ENCODE measurements at places on chromosomes 4 and X.

DNA sequence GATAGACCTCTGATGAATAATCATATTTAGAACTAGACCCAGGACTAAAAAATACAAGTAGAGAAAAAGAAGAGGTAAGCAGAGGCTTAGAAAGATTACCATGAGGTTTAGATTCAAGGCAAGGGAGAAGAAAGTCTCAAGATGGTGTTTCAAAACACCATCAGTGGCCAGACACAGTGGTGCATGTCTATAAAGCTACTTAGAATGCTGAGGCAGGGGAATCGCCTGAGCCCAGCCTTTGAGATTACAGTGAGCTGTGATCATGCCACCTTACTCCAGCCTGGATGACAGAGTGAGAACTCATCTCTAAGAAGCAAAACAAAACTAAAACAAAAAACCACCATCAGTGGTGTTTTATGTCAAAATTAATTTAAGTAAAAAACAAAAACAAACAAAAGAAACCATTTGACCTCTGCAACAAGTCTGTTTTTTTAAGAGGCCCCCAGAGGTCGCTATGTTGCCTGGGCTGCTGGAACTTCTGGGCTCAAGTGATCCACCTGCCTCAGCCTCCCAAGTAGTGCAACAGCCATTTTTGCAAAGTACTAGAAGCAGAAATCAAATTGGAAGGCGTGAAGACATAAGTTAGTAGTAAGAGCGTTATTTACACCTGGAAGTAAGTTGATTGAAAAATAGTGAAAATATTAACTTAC, 784.3 kb downstream of the ADGRL3 start:
- no peak for DNase-seq

DNA sequence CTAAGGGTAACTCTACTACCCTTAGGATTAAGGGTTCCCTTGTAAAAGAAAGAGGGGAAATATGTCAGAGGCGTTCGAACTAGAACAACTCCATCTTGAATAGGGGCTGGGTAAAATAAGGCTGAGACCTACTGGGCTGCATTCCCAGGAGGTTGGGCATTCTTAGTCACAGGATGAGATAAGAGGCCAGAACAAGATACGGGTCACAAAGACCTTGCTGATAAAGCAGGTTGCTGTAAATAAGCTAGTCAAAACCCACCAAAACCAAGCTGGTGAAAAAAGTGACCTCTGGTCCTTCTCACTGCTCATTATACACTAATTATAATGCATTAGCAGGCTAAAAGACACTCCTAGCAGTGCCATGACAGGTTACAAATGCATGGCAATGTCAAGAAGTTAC, 922.0 kb downstream of the DMD start:
- no peak for DNase-seq

GRCh38 chrX:151871244-151871643, 41.4 kb upstream of the MAGEA4 start:
- peak; percentile 71 for DNase-seq

DNA sequence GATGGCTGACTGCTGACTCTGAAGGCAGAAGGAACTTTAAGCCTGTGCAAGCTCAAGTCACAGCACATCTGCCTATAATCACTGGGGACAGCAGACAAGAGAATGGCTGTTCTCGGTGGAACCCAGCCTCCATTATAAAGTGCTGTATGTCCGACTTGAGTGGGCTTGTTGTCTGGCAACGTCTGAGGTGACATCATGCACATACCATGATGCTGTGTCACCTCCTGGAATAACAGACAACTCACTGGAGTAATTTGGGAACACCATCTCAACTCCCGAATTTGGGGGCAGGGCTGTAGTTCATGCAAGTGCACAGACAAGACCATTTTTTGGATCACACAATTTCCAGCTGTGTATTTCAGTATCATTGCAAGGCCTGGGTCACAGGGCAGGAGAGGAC, 59.8 kb upstream of the GPM6B start:
- peak; percentile 27 for DNase-seq

- peak; percentile 67 for DNase-seq
Observed at GRCh38 chr4:57442831-57443291, 332.7 kb upstream of the IGFBP7 start.

DNA sequence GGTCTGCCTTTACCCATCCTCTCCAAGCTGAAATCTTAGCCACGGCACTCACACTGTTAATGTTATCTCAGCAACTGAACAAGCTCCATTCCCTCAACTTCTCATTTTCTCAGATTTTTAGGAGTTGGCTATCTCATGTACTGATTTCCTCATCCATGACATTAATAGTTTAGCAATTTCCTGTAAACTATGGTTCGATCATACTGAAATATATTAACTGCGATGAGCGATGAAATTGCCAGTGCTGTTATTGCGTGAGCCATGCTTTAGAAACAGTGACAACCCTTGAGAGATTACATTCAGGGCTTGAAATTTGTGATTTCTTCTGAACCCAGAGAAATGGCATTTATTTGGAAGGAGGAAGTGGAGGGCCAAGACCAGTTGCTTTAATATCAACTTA, 223.7 kb downstream of the GPAT3 start:
- DNase-seq = no peak

DNA sequence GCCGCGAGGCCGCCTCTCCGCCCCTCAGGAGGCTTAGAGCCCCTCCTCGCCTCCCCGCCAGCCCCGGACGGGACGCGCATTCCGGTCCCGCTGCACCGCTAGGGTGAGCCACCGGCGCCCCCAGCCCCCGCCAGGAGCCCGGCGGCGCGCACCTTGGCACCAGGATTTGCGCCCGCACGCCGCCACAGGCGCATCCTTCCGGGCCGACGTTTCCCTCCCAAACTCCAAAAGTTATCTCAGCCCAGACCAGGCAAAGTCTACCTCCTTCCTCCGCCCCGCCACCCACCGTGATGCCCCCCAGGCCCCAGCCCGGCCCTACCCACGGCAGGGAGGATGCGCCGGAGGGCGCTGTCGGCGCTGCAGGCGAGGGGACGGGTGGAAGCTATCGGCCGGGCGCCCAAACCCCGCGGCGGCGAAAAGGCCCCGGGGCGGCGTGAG, 538 bp downstream of the SCML2 start:
- peak; percentile 29 for DNase-seq

- DNase-seq = no peak
Observed at GRCh38 chr4:2409381-2409783, 9.1 kb downstream of the ZFYVE28 start.

DNA sequence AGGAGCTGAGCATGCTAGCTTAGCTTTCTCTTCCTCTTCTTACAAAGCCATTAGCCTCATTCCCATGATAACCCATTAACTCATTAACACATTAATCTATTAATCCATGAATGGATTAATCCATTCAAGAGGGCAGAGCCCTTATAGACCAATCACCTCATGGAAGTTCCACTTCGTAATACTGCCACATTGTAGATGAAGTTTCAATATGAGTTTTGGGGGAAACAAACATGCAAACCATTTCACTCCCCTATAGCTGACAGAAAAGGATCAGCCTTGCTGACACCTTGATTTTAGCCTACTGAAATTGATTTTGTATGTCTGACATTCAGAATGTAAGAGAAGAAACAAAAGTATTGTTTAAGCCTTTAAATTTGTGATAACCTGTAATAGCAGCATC, 251.8 kb upstream of the GALNTL6 start:
- DNase-seq = no peak

DNA sequence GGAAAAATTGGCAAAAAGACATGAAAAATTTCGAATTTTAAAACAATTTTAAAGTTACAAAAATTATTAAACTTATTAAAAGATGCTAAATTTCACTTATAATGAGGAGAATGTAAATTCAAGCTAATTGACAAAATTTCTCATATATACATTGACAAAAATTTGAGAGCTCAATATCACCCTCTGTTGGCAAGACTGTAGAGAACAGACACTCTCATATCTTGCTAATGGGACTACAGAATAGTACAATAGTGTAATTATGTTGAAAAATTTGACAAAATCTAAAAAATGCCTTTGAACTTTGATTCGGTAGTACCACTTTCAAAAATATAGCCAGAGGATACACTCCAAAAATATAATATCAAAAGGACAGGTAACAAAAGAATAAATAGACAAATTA, 29.8 kb downstream of the DCAF8L2 start:
- no peak for DNase-seq

GRCh38 chrX:129655547-129656249, 942 bp upstream of the APLN start:
- no peak for DNase-seq

GRCh38 chrX:119190831-119191230, 45.3 kb upstream of the PGRMC1 start:
- DNase-seq = peak; percentile 27

GRCh38 chrX:44314259-44314734, 29.2 kb downstream of the EFHC2 start:
- DNase-seq = peak; percentile 20

- DNase-seq = no peak
Observed at GRCh38 chrX:48919947-48920717, 1.3 kb upstream of the PIM2 start.

DNA sequence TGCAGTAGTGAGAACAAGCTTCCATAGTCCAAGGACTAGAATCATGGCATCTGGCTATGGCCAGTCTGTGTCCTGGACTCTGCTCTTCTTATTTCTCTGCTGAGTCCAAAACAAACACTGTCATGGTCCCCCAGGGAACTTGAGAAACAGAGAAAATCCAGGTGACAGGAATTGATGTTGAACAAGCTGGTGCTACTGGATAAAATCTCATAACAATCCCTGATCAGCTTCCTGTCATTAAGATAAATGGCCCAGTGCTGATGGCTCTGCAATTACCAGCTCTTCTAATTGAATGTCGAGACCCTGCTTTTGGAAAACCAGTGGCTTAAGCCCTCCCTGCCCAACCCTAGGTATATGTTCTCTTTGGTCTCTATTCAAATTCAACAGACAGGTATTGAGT, 58.8 kb upstream of the ARHGAP36 start:
- DNase-seq = no peak

GRCh38 chr4:46730075-46730474, 179.0 kb downstream of the COX7B2 start:
- no peak for DNase-seq

- DNase-seq = no peak
Observed at GRCh38 chr4:162837679-162838078, 329.0 kb downstream of the NAF1 start.

- no peak for DNase-seq
Observed at GRCh38 chrX:64885850-64886249, 90.4 kb downstream of the ZC4H2 start.

GRCh38 chrX:132716006-132716405, 227.2 kb upstream of the MBNL3 start:
- no peak for DNase-seq

DNA sequence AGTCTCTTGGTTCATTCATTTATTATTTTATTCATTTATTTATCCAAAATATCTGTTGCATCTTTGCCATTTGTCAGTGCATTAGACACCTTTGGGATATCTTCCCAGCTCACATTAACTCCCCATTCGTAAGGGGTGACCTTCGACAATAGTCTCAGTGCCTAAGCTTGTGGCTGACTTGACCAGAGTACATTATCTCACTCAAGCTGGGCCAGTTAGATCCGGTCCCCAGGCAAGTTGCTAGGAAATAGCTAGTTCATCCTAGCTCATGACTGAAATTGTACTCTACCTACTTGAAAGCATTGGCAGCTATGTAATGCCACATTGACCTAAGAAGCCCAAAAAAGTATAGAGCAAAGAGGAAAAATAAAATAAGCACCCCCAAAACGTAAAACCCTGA, 165.3 kb downstream of the FBXO8 start:
- no peak for DNase-seq

GRCh38 chr4:186669159-186669731, 54.4 kb downstream of the FAT1 start:
- DNase-seq = peak; percentile 60

GRCh38 chr4:966266-967112, 6.9 kb downstream of the DGKQ start:
- DNase-seq = no peak

DNA sequence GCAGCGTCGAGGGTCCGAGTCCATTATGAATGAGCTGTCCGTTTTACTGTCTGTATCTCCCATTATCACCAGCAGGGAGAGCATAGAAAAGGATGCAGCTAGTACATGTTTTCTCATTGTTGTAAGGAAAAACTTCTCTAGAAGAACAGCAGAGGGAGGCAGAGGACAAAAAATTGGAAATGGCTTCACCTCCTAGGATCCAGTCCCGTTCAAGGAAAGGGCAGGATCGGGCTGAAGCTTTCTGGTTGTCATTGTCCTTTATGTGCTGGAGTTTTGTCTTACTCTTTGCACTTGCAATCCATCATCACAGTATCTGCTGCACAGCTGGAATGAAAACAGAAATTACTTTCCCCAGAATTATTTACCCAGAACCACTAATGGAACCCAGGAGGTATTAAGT, 14.7 kb downstream of the NDP start:
- DNase-seq = peak; percentile 56

DNA sequence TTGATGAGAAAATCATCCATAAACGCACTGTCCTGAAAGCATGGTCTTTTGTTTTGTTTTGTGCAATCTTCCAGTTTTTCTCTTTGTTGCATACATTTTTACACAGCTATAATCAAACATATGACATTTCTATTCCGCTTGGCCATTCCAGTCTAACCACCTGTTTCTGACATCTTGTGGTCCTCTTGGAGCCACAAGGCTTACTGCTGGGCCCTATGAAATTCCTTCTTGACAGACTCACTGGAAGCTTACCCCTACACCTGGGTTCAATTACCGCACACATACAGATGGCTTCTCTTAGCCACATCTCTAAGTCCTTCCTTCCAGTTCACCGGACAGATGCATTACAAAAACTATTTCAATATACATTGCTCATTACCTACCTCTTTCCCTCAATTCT, 72.4 kb downstream of the PAPSS1 start:
- no peak for DNase-seq

DNA sequence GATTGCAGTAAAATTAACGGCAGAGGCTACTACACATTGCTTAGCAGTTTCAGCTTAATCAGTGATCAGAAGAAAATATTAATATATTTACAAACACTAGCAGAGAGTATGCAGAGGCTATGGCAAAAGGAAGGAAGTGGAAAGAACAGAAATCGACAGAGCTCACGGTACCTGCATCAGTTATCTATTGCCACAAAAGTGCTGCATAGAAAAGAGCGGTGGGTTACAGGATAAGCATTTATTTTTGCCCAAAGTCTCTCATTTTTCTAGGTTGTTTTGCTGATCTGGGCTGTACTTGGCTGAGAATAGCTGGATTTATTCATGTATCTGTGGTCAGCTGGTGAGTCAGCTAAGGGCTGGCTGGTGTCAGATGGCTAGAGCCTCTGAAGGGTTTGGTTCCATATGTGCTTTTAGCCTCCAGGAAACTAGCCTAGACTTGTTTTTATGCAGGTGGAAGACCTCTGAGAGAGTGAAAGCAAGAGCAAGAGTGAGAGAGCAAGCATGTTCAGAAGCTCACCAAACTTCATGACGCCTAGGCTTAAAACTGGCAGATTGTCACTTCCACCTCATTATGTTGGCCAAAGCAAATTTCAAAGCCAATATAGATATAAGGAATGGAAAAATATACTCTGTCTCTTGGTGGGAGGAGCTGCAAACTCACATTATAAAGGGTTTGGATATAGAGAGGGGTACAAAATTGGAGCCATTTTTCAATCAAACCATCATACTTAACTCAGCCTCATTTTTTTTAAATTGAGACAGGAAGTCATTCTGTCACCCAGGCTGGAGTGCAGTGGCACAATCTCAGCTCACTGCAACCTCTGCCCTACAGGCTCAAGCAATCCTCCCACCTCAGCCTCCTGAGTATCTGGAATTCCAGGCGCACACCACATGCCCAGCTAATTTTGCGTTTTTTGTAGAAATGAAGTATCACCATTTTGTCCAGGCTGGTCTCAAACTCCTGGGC, 153.2 kb upstream of the RPL34 start:
- DNase-seq = peak; percentile 74

- DNase-seq = peak; percentile 78
Observed at GRCh38 chr4:147480891-147481576, at the start of gene EDNRA. Gene EDNRA, plus strand, starts transcription at chr4:147481097. Its CDS starts 4,585 bp downstream, at chr4:147485682.
